Stimulated activated CD8-positive, alpha-beta memory T cell treated with anti-CD3 and anti-CD28 coated beads, Interleukin-7, amount 100 ng/mL, for 1 hour (primary cell): ENCODE measurements at places on chromosomes 4 and X.

DNA sequence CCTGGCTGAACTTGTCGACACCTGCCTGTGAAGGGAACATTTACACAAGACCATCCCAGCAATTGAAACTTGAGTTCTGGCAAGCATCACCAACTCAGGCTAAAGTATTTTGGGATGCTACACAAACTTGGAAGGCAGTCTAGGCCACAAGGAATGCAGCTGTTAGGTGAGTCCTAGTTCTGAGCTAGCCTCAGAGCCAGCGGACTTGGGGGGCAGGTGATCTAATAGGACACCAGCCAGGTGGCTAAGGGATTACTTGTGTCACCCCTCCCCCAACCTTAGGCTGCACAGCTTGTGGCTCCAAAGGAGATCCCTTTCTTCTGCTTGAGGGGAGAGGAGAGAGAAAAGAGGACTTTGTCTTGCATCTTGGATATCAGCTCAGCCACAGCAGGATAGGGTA, 62.3 kb upstream of the DKK2 start:
- no peak for DNase-seq

DNA sequence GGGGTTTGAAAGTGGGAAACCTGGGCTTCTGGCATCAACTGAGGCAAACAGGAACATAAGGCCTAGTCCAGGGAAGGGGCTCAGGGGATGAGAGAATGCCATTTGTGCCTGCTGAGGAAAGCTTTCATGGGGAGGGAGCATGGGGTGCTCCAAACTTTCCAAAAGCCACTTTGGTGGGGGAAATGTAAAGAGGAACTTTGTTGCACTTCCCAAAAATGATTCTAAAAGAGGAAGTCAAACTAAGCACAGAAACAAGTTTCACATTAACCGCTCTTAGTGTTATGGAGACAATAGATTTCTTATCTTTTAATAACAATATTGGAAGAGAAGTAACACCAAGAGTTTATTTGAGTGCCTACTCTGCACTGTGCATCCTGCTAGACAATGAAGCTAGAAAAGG, 32.3 kb downstream of the GAB3 start:
- no peak for DNase-seq

DNA sequence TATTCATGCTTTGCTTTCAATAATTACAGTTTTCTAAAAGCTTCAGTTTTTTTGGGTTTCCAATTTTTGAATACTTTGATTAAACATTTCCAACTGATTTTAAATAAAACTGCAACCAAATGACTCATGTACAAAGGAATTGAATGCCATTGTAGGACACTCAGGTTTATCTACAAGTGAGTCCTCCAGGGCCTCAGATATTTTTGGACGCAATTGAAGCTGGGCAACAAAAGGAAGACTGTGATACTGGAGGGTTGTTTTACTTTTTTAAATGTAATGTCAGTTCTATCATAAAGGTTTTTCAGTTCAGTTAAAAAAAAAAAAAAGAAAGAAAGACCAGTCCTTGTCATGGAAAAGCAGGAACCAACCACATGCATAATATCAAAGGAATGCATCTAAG, 64.2 kb downstream of the MAGEA10 start:
- DNase-seq = no peak

- DNase-seq = no peak
Observed at GRCh38 chr4:108890484-108890881, 127.6 kb upstream of the ETNPPL start.

GRCh38 chrX:85499400-85499799, 119.9 kb upstream of the POF1B start:
- DNase-seq = no peak

GRCh38 chrX:15882704-15883539, 28.3 kb upstream of the AP1S2 start:
- DNase-seq = no peak

GRCh38 chr4:77681792-77682191, 76.2 kb downstream of the CXCL13 start:
- DNase-seq = no peak

GRCh38 chr4:153616006-153616555, 68.0 kb upstream of the TLR2 start:
- no peak for DNase-seq

DNA sequence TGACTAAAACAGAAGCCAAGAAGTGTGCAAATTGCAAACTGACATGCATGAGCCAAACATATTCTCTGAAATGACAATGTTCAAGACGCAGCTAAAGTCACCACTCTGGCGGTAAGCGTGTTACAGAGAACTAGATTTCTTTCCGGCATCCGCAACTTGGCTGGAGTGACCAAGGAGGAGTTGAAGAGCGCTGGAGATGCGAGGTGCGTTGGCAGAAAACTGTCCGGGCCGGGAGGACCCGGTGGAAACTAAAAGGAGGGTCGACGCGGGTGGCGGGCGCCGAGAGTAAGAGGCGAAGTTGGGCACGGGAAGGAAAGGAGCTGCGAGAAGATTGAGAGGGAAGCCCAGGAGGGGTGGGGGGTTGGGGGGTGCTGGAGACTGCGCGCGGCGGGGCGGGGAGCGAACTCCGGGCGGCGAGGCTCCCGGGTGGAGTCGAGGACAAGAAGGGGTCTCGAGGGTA, 807 bp downstream of the SEL1L3 start:
- DNase-seq = no peak

DNA sequence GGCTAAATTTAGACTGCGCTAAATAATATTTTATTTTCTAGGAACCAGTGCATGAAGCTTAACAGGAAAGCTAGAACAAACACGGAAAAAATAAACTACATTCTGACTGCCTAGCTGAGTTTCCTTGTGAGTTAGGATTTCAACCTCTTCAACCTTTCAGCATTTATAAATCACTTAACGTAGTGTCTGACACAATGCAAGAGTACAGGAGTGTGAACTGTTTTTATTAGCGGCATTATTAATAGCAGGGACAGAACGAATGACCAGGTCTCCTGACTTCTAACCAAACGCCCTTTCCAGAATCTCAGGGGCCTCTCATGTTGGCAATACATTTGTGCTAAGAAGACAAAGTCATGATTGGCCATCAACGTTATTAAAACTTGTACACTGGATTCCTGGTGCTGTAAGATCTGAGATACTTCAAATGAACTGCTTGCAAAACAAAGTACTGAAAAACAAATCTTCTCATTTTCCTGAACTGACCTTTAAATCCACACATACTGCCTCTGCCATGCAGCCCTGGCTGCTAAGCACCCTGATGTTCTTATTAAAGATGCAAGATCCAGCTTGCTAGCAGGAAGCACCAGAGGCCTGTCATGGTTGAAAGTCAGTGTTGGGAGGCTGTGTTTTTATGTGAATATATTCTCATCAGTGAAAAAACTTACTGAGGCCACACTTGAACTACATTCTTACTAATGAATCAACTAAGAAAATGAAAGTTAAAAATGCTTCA, 380.4 kb upstream of the CPEB2 start:
- DNase-seq = no peak

- DNase-seq = no peak
Observed at GRCh38 chr4:83370640-83370906, 35.9 kb upstream of the HPSE start.

DNA sequence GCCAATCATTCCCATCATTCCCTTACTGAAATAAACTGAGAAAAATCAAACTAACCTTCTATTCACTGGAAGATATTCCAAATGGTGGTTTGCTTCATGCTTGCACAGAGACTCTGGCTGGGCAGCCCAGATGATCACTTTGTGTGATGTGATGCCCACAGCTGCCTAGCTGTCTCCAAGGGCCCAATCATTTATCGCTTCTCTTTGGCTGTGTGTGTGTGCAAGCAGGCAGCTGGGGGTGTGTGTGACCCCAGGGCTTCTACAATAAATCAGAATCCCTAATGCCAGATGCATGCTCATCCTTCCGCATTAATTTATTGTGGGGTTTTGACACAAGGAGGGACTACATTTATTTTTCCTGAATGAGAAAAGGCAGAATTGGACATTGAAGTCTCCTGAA, 140.1 kb upstream of the NDP start:
- no peak for DNase-seq

DNA sequence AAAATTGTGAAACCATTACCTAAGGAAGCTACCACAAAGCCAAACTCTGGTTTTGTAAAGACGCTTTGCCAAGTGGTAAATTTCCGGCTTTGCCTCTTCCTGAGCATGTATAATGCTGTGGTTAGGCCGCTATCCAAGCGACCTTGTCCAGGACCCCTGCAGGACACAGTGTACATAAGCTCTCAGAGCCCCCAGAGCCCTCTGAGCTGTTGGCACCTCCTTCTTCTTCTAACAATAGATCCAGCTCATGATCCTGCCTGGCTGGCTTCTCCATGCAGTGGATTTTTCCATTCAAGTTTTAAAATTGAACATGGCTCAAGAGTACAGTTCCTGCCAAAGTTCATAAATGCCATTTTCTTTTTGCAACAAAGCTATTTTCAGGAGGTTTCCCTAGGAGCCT, 326.7 kb downstream of the MAPK10 start:
- DNase-seq = no peak

DNA sequence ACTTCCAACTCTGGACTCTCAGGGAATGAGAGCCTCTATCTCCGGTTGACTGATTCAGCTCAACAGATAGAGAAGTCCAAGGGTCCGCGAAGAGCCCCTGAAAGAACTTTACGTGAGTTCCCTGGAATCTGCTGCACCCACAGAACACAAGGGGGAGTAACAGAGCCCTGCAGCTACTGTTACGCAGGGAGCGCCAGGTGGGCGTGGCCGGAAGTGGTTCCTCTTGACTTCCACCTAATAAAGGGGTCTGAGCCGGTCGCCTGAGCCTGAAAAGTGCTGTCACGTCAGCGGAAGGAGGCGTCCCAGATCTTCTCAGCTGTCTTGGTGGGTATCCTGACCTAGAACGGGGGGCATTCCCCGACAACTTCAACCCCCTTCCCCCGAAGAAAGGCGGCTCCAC, at the start of gene MAGEB6:
Gene MAGEB6 (plus strand): TSS at position 237 of the 400 bp plus-strand sequence. CDS start 1,407 bp downstream, outside the sequence.
- no peak for DNase-seq

DNA sequence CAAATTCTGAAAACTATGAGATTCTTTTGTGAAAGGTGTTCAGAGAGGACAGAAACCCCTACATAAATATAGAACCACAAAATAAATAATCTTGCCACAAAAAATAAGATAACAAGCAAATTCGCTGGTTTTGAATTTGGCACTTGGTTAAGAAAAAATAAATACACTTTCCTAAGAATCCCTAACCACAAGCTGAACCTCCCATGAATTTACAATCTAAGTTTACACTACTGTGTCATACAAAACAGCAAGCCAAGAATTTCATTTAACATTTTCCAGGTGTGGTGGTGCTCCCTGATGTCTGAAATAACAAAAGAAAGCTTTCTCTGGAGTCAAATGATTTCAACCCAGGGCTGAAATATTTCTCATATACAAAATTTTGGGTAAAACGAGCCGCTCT, 121.0 kb downstream of the KCNIP4 start:
- no peak for DNase-seq

DNA sequence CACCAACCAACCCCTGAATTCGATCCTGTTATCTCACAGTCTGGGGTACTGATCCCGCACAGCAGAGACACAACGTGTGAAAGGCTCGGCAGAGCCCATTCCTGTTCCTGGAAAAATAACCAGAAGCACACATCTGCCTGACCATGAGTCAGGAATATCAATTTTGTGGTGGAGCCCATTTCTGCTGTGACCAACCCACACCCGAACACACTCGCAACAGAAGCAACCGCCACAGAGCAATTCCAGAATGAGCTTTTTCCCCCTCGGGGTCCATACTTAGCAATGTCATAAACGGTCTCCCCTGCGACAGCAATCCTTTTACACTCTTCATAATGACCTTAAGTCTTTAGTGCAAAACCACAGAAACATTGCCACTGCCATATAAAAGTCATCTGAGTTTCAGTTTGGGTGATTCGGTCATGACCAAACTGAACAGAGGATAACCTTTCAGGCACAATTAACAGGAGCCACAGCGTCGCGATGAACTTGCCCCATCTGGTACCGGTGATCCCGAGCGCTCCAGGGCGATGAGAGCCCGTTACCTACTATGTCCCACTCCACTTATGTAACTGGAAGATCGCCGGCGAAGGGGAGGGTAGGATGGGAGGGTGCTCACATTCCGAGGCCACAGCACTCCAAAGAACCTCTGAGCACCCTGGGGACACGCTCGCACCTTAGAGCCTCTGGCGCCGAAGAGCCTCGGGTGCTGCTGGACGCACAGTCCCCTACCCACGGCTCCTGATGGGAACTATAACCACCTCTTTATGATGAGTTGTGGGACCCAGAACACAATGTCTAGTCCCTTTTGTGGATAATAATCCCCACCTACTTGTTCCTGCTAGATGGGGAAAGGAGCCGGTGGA, 1.1 kb downstream of the MECP2 start:
- DNase-seq = no peak

DNA sequence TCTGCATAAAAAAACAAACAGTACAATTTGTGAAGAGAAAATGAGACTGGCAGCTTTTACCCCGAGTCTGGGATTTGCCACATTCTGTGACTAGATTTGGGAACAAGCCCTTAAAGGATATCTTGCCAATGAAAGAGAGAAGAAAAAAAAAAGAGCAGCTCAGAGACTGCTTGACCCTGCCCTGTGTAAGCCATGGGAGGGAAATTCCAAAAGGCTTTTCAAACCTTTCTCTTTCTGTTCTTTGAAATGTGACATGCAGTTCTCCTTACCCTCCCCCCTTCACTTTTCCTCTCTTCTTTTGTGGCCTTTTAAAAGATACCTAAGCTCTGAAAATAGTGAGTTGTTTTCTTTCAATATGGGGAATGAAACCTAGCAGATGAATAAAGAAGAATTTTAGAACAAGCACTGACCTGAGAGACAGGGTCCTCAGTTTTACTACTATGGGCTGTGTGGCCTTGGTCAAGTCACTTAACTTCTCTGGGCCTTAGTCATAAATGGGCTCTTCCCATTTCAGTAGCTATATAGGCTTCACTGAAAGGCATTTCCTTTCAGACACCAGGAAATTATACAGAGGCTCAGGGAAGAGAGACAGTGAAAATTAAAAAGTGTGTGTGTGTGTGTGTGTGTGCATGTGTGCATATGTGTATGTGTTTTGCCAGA, 5.1 kb downstream of the CCDC160 start:
- DNase-seq = no peak

GRCh38 chr4:113692809-113693411, 68.6 kb downstream of the CAMK2D start:
- no peak for DNase-seq

- DNase-seq = no peak
Observed at GRCh38 chrX:10549280-10549679, 71.1 kb downstream of the MID1 start.

- no peak for DNase-seq
Observed at GRCh38 chr4:144267084-144267483, 126.6 kb upstream of the GYPA start.

DNA sequence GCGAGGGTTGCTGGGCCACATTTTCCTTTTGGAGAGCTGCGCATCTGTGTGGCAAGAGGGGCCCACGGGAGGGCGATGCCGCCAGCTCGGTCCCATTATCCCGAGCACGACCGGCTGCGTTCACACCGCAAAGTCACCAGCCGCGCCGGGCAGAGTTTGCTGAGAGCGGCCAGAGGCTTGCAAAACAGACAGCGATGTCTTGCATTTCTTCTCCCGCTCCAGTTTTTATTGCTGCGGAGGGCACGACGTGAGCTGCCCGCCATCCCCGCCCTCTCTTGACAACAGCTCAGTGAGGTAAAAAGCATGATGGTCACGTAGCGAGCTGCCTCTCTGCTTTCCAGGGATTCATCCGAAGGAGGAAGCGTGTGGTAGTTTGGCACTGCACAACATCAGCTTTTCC, 102.1 kb upstream of the TENM3 start:
- no peak for DNase-seq

- DNase-seq = no peak
Observed at GRCh38 chr4:31272331-31273061, 552.3 kb downstream of the PCDH7 start.
